Mammary epithelial cell (primary cell): ENCODE measurements at places on chromosomes 12 and 14.

- DNase-seq = peak; percentile 55
These were observed 251.3 kb downstream of the SLC16A7 start for GRCh38 chr12:59847127-59847526.

DNA sequence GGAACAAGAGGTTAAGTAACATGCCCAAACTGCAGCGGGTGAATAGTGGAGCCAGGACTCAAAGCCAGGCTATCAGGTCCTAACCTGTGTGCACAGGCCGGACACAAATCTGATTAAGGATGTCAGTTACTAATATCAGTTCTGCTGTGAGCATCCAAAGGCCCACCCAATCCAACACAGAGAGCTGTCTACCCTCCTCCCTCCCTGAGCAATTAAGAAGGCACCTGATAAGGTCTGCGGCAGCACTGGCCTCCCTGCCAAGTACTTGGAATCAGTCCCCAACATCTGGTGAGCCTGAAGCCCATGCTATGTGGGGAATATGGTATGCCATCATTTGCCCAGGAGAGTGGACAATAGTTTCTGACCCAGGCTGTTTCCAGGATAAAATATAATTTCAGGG is 3.9 kb downstream of the HEBP1 start:
- no peak for DNase-seq

GRCh38 chr12:100699209-100699608 is 95.4 kb upstream of the ANO4 start:
- DNase-seq = no peak

DNA sequence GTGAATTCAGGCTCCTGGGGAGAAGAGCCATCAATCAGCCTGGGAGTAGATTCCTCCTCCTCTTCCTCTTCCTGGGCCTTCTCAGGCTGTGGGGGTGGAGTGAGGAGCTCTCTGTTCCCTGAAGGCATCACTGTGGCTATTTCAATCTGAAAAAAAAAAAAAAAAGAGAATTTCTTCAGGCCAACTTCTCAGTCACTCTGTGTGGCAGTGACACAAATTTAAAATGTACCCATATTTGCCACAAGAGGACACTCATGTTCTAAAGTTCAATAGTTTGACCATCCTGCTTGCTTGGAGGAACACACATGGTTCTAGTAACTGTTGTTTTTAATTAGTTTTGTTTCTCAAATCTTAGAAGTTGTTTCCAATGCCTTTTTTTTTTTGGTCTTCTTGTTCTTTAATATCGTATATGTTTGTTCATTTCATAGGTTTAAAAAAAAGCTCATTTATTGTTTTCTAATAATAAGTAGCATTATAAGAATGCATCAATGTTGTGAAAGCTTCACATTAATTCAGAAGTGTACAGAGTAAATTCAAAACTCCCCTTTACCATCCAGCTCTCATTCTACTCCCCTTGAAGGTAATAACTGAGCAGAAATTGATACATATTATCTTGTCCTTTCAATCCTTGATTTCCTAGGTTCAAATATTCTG is 23.3 kb upstream of the CCER1 start:
- peak; percentile 35 for DNase-seq

DNA sequence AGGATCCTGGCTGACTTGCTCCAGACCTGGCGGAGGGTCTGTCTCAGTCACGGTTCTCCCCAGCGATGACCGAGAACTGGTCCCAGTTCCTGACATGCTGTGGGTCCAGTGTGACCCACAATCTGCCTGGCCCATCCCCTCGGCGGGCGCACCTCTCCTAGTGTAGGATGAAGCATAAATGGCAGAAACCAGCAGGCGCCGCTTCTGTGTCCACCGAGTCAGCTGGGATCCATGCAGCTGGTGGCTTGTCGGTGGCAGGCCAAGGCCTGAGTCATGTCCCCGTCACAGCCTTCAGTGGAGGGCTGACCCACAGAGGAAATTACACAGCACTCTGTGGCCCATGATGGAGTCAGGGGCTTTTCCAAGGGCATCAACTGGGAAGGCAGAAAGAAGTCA is 38.5 kb downstream of the NFKBIA start:
- DNase-seq = no peak

- no peak for DNase-seq
These were observed 61.7 kb upstream of the PTHLH start for GRCh38 chr12:28034271-28034670.

DNA sequence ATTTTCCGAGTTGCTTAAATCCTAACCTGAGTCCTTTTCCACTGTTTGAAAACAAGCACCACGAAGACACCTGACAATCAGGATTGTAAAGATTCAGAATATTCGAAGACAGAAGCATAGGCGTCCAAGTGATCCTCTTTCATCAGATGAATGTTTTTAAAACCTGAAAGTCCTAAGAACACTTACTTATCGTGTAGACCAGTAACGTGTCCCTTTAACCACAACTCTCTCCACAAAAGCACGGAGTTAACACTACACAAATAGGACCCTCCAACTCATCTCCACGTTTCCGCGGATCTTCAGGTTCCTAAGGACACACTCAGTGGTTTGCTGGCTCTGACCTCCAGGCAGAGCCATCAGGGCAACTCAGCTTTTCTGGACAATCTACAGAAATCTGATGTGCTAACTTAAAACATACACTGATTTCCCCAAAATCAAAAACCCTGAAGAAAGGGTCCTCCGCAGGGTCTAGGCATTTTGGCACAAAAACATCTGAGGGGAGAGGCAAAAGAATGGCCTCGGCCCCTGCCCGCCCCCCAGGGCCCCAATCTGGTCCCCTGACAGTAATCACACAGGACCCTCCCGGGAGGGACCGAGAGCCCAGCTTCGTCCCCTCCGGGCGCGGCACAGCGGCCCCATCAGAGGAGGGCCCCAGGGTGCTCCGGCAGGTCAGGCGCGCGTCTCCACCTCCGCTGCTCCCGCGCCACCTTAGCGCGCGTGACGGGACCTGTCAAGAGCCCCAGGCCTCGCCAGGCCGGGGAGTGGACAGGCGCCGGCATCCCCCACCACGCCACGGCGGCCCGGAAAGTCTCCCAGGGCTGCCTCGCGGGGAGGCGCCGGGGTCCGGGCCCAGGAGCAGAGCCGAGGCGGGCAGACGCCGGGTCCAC is 925 bp downstream of the DICER1 start:
- DNase-seq = peak; percentile 36

DNA sequence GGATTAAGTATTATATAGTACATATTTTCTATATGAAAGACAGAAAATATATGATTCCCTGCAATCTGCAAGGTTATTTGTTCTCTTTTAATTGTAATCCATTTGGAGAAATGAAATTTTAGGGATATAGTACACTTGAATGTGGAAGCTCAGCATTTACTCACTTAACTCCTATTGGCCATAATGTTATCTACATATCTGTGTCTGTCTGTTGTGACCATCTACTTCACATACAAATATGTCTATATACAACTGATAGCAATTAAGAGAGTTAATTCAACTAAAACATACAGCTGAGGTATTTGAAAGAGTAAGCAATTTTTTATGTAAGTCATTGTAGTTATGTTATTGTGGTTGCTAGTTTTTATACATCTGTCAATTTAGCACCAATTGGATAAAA is 12.9 kb downstream of the FOXG1 start:
- no peak for DNase-seq

- peak; percentile 59 for DNase-seq
These were observed 3.0 kb downstream of the ARG2 start for GRCh38 chr14:67622675-67623074.

DNA sequence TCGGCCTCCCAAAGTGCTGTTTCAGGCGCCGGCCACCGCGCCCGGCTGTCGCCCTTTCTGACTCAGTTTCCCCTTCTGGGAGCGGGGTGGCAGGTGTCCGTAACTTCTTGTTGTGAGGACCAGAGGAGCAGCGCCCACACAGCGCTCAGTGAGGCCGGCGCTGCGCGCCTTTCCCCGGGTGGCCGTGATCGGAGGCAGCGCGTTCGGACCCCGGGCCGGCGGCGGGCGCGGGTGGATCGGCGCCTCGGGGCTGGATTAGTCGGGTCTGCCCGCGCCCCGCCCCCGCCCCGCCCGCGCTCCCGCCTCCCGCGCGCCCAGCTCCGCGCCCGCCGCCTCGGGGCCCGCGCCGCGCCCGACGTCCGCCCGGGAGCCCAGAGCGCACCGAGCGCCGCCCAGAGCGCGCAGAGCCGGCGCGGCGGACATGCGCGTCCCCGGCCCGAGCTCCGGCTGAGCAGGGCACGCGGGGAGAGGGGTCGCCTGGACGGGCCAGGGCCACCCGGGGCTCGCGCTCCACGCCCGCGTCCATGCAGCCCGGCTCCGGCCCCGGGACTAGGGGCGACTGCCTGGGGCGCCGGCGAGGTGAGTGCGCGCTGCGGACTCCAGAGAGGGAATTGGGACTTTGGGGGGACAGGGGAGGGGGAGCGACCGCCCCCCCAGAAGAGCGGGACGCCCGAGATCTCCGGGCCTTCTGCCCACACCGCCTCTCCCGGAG is 50.6 kb downstream of the LRCOL1 start:
- peak; percentile 40 for DNase-seq

DNA sequence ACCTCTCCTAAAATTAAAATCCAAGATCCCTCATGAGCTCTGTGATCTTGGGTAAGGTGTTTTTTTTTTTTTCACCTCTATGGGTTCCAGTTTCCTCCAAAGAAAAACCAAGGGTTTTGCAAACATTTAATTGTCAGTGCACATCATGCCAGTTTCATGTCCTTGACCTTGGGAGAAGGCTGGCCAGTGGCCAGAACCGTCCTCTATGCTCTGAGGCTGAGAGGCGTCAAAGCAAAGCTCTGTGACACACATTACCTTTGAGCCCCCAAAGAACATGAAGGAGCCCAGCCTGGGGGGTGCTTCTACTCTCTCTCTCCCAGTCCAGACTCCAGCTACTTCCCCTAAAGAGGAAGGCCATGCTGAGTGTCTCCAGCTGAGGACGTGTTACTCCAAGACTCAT is 145.5 kb upstream of the TMEM132C start:
- no peak for DNase-seq
